Femur (tissue), 1 donor: ENCODE measurements at places on chromosomes 5 and 9.
A peak's percentile ranks its signal among the peaks of the same experiment; 100 is the strongest.

GRCh38 chr5:9013147-9013546, 532.7 kb downstream of the SEMA5A start:
- no peak for DNase-seq

DNA sequence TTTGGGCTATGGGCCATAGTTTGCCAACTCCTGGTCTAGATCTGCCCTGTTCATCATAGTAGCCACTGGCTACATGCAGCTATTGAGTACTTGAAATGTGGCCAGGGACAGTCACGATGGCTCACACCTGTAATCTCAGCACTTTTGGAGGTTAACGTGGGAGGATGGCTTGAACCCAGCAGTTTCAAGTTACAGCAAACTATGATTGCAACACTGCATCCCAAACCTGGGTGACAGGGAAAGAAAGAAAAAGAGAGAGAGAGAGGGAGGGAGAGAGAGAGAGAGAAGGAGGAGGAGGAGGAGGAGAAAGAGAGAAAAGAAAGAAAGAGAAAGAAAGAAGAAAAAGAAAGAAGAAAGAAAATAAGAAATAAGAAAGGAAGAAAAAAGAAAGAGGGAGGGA, 5.1 kb upstream of the GMCL2 start:
- DNase-seq = no peak

DNA sequence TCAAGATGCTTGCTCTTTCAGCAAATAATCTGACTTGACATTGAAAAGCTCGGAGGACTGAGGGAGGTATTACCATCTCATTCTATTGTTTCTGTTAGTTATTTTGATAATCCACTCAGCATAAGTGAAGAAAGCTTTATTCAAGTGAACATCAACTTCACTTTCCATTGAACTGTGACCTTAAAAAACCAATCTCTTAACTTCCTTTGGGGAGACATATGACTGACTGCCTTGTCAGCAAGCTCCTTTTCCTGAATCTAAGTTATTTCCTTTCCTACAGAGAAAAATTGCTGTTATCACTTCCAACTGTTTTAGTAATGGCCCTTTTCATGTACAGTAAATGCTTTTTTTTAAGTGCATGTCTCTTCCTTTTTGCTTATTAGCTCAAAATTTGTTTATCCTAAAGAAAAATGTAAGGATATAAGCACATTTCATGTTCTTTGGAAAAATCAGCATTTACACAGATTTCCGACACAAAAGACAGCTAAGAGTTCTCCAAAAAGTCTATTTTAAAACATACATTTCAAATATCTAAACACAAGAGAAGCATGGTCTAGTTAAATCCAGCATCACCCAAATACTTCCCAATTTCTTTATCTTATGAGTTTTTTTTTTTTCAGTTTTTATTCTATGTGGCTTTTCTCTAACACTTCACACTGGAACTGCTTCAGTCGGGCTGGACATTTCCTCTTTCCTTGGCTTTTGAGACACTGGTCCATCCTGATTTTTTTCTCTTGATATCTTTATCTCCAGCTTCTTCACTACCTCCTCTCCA, 117.9 kb upstream of the DAB2 start:
- no peak for DNase-seq

DNA sequence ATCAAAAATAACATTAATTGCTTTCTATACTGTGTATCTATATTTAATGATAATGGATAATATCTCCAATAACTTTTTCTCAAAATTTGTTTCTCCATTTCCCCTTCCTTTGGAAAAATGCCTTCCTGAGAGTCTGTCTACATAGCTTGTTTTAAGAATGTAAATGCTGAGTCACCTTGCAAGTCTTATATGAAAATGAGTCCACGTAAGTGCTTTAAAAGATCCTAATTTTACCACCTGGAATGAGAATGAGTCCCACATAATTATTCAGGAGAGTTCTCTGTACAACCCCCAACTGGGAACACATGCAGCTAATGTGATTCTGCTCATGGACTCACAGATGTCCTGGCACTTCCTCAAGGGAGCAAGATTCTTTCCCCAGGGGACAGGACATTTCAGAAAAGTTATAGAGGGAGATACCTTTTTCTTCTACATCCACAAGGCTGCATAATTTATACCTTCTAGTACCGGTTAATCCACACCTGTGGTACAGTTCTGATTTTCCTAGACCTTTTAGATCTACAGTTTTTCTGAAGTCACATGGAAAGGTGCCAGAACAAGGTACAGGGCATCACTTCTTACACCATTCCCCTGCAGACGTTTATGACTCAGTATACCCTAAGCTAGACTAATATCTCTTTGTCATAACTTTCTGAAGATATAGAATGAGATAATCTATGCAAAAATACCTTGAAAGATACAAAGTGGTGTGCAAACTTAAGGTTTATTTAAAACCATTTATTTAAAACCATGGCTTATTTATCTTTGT, 314.1 kb downstream of the CETN3 start:
- no peak for DNase-seq

- DNase-seq = no peak
Measured at GRCh38 chr5:156399323-156399722, 72.4 kb downstream of the SGCD start.

DNA sequence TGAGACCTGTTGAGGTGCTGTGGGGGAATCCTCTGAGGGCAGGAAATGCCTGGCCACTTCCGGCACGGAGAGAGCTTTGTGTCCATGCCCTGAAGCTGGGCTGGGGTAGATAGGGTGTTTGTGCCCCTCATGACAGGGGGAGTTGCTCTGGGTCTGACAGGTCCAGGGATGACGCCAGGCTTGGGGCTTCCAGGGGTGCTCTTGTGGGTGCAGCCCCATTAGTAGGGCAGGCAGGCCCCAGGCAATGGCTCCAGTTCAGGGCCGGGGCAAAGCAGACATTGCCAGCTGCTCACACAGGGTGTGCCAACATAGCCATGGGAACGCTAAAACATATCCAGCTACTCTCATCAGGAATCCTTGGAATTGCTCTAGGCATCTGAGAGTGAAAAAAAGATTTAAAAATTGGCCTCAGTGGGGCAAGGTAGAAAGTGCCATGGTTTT, 21.1 kb downstream of the PITX1 start:
- DNase-seq = peak; percentile 63

- DNase-seq = no peak
Measured at GRCh38 chr5:178272591-178272990, 40.0 kb upstream of the PHYKPL start.

GRCh38 chr5:146561711-146562110, 45.7 kb upstream of the GPR151 start:
- DNase-seq = no peak

DNA sequence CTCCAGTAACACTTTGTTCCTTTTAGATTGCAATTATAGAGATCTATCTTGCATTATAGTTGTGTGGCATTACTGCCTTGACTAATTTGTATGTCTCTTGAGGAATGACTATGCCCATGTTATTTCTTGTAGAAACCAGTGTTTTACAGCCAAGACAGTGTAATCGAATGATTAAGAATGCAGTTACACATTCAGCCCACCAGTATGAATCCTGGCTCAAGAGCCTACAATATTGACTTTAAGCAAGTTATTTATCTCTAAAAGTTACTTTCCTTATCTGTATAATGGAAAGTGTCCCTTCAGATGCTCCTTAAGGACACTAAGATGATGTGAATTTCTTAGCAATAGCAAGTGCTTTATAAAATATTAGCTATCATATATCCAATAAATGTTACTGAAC, 9.7 kb upstream of the SNX24 start:
- no peak for DNase-seq

DNA sequence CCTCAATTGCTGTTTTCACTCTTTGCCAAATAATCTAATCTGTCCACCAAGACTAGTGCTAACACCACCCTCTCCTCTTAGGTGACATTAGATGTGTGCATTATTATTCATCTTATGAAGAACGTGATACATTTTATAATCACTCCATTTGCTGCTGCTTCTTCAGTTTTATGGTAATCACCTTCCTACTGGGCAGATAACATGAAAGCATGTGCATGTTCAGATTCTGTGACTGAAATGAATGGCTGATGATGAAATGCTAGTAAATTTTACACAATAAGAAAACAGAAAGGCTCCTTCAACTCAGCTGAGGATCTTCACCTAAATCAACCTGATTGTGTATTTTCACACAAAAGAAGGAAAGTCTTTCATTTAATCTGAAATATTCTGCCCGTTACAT, 577.6 kb downstream of the CSNK1G3 start:
- no peak for DNase-seq

- no peak for DNase-seq
Measured at GRCh38 chr5:159178978-159179377, 30.4 kb downstream of the RNF145 start.

GRCh38 chr5:119578937-119579336, 50.4 kb upstream of the FAM170A start:
- DNase-seq = no peak

GRCh38 chr5:83044926-83045325, 32.3 kb downstream of the TMEM167A start:
- no peak for DNase-seq

DNA sequence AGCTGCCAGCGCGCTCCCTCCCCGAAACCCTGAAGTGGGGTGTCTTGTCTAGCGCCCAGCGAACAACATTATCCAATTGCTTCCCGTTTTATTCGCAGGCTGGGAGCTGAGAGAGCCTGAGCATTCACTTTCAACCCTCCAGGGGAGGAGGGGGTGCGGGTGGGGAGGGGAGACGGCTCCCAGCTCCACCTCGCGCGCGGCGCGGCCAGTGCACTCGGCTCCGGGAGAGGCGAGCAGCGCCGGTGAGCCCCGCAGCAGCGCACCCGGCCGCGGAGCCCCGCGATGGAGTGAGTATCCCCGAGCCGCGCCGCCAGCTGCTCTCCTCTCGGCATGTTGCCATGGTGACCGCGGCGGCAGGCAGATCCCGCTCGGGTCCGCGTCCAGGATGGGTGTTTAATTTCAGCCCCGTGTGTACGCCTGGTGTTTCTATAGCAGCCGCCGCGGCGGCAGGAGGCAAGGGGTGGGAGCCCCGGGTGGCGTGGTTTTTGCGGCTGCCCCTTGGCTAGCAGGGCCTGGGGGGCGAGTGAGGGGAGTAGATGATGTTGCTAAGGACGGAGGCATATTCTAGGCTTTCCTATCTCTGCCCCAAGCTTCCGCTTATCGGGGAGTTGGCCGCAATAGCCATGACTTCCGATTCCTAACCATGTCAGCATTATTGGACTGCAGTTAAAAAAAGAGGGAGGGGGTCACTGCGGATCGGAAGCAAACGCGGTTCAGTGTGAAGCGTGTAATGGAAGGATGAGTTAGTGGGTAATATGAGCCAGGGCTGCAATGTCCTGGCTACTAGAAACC, 139.2 kb upstream of the PALM2AKAP2 start:
- DNase-seq = peak; percentile 88

DNA sequence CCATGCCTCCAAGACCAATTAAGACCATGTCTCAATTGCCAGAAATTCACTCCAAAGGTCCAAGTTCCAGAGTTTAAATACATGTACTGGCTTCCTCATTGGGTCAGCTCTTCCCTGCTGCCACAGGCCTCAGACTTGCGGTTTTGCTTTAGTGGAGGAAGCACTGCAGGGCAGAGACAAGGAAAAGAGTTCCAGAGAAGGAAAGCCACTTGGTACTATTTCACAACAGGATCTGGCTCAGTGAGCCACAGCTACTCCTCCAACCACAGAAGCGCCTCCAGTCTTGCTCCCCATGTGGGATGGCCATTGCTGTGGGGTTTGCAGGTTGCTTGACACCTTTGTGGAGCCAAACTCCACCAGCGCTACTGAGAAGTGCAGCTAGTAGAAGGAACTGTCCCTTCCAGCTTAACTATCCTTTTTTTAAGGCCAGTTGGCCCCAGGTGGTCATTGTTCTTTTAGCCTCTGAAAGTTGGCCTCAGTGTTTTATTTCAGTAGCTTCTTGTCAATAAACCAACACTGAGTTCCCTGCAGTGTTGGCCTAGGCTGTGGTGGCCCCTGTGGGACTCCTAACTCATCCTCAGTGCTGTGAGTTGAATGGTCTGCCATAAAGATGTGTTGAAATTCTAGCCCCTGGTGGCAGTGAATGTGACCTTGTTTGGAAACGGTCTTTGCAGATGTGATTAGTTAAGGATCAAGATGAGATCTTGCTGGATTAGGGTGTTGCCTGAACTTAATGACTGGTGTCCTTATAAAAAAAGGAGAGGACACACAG, 93.7 kb upstream of the DAP start:
- no peak for DNase-seq

GRCh38 chr9:112367465-112367864, 12.4 kb upstream of the HSDL2 start:
- no peak for DNase-seq

GRCh38 chr5:149583394-149583793, 2.1 kb downstream of the ARHGEF37 start:
- DNase-seq = no peak

DNA sequence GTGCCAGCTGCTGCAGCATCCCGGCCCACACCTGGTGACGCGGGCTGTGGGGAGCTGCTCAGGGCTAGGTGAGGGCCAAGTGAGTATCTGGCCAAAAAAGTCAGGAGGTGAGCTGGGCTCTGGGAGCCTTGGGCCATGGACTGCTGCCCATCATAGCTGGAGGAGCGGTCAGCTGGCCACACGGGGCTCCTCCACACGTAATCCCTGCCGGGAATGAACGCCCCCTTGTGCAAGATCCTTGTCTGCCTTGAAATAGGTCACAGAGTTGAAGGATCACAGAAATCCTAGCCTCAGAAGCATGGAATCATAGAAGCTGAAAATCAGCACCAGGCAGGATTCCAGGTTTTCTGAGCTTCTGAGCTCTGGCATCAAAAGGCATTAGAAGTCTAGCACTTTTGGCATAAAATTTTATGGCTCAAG, 16.8 kb upstream of the COL27A1 start:
- no peak for DNase-seq

DNA sequence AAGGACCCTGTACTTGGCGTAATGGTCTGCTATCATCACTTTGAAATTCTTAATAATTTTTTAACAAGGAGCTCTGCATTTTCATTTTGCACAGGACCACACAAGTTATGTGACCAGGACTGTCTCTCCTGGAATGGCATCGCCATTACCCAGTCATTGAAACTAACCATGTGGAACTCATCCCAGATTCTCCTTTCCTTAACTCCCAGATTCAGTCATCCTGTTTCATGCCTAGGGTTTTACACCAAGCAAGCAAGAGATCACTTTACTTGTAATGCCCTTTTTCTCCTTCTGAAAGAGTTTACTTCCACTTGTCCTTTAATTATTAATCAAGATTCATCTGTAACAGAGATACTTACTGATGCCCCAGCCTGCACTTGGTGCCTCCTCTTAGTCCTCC, 12.0 kb downstream of the FRMD3 start:
- no peak for DNase-seq

DNA sequence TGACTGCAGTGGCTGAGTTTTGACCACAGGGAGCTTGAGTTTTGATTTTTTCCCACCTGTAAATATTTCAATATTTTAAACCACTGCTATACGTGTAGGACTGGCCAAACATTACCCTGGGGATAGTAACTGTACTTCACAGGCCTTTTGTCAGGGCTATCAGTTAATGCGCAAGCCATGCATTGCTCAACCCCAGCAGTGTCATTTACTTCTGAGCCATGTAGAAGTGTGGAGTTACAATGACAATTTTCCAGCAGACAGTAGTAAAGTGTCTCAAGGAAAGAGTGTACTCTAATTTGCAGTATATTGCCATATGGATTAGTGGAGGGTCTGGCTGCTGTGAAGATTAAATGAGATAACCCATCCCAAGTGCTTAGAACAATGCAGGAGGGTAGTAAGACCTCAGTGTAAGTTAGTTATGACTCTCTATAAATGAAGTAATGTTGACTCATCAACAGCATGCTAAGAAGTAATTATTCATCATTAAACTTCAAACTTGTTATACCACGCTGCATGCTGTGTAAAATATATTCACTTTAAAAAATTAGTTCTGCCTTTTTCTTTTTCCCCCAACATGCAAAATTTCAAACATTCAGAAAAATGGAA, 489.2 kb downstream of the KDM4C start:
- no peak for DNase-seq

- no peak for DNase-seq
Measured at GRCh38 chr9:88628114-88628513, 93.1 kb downstream of the NXNL2 start.
